Activated CD4-positive, alpha-beta T cell treated with anti-CD3 and anti-CD28 coated beads, Interleukin-2, amount 50 U/mL, for 4 hours (primary cell): ENCODE measurements at places on chromosomes 7 and 10.

GRCh38 chr10:11180228-11180627 is 162.6 kb downstream of the CELF2 start:
- DNase-seq: peak; percentile 51

DNA sequence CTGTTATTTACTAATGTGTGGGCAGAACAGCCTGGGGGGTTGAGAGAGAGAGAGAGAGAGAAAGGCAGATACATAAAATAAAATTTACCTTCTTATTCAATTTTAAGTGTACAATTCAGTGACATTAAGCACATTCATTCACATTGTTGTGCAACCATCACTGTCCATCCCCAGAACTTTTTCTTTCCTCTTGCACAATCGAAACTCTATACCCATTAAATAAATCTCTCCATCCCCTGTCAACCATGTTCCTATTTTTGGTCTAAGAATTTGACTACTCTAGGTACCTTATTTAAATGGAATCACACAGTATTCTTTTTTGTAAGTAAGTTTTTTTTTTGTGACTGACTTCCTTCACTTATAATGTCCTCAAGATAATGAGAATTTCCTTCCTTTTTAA is 181.6 kb downstream of the SND1 start:
- DNase-seq: no peak

- DNase-seq: no peak
Observed at GRCh38 chr10:126536656-126537055, 133.8 kb downstream of the C10orf90 start.

DNA sequence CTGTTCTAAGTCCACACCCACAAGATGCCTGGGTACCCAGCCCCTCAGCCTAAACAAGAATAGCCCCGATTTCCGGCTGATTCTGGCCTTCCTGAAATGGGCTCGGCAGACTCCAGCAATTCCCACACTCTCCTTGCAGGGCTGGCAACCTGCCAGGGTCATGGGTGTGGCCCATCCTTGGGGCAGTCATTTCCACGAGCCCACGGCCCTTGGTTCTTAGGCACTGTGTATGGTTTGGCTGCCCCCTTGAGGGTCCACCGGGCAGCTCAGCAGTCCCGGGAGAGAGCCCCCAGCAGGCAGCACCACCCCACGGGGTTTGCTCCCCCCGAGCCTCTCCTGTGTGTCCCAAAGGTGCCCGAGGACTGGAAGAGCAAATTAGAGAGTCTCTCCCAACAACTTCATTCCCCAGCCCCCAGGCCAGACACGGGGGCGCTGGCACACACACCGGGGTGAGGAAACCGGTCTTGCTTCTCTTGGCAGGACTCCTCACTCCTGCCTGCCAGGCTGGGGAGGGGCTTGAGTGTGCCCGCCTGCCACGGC is 142.2 kb downstream of the EMX2 start:
- no peak for DNase-seq

DNA sequence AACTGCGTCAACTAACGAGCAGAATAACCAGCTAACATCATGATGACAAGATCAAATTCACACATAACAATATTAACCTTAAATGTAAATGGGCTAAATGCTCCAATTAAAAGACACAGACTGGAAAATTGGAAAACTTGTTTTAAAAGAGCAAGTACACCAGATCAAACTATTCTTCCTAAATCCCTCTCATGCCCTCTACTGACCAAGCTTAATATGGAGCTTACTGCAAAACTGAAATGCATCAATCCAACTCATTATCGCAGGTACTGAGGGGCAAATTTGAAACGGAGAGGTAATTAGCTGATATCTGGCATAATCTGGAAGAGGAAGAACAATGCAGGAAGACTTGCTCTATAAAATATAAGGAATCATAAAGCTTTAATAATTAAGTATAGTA is 1223.8 kb downstream of the NXPH1 start:
- no peak for DNase-seq

GRCh38 chr7:70761711-70762328 is 370.1 kb upstream of the GALNT17 start:
- DNase-seq: no peak

DNA sequence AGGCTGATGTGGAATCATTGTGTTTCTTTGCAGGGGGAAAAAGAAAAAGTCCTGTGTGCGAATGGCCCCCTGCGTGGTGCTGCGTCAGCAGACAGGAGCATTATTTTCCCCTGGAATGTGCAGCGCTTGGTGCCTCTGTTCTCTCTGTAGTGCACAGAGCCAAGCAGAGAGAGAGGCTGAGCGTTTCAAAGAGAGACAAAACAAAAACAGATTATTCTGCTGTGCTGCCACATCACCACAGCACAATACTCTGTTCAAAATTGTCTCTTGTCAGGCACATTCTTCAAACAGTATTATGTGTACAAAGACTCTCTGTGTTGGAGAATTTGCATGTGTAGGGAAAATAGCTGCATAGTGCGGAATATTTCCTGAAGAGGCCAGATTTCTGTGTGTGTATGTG is 609.0 kb downstream of the SDK1 start:
- no peak for DNase-seq
